ENCODE measurements at places on chromosomes 7 and 10.

DNA sequence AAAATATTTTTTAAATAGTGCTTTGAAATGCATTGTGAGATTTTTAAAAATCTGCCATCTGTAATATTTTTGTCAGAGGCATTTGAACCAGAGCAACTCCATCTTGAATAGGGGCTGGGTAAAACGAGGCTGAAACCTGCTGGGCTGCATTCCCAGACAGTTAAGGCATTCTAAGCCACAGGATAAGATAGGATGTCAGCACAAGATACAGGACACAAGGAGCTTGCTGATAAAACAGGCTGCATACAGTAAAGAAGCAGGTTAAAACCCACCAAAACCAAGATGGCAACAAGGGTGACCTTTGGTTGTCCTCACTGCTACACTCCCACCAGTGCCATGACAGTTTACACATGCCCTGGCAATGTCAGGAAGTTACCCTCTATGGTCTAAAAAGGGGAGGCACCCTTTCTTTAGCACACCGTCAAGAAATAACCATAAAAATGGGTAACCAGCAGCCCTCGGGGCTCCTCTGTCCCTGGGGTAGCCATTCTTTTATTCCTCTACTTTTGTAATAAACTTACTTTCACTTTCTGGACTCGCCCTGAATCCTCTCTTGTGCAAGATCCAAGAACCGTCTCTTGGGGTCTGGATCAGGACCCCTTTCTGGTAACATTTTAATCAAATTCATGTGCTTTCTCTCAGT, 273.7 kb downstream of the SEMA3D start:
- no peak for DNase-seq

GRCh38 chr7:51644216-51644615, 327.6 kb upstream of the COBL start:
- DNase-seq, result no peak

DNA sequence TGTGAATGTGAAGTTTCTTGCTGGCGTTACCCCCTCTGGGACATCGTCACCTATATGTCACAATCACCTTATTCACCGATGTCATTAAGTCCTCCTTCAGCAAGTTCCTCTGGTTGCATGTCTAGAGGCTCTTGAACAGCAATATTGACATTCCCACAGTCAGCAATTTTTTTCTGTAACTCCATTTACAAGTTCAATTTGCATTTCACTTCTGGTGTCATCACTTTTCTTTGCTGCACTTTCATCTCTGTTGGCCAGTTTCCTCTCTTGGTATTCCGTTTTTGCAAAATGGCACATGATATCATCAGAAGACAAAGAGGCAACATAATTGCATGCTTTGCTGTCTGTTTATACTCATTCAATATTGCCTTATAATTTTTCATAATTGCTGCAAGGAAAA, 69.8 kb downstream of the SRI start:
- no peak for DNase-seq

GRCh38 chr7:123275036-123275753, 75.4 kb upstream of the SLC13A1 start:
- no peak for DNase-seq

GRCh38 chr7:17070231-17070708, 188.5 kb upstream of the AGR3 start:
- no peak for DNase-seq

DNA sequence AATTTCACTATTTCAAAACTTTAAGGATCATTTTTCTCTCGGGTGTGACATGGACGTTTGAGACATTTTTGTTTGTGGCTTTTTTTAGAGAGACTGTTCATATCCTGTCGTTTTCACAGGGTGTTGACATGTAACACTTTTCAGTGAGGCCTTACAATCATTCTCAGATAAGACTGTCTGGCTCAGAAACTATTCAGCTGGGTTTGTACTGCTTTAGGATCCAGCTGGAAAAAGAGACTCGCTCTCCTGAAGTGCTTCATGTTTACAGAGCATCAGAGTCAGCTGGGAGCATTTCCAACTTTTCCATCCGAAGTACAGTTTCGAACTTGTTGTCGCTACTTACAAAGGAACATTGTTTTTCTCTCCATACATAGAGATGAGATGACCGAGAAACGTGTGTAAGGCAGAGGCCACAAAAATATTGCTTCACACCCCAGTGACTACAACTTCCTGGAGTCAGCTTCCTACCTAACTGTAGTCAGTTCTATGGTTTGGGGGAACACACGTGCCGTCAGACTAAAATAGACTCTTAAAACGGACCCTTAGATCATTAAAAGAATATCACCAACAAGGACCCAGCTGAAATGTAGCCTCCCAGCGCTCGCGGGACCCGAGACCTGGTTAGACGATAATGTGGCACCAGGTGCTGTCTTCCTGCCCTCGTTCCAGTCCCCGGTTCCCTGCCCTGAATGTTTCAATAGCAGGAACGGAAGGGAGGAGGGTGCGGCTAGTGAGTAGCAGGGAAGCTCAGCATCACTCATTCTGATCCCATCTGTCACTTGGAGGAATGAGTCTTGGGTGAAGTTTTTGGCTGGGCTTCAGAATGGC, 78.0 kb downstream of the MKI67 start:
- DNase-seq, result no peak

DNA sequence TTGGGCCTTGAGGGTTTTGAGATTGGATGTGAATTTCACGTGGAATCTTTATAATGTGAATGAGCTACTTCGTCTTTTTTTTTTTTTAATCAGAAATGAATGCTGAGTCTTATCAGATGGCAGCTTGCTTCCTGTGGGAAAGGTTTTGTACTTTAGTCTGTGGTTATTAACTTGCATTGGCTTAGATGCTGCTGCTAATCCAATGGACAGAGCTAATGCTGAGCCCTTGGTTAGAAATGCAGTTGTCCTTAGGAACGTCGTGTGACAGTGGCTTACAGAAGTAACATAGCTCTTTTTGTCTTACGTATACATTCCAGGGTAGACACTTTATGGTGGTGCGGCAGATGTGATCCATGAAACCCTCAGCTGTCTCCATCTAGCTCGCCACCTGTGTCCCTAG, 32.8 kb downstream of the ADCY1 start:
- DNase-seq, result no peak

- DNase-seq, result peak; percentile 42
These were observed 217.2 kb upstream of the MKLN1 start for GRCh38 chr7:131110297-131111080.

GRCh38 chr10:23100331-23101030, 5.1 kb downstream of the MSRB2 start:
- DNase-seq, result no peak

Measured in amygdala (tissue), 56 donors.